Natural killer cell treated with Interleukin-12 subunit alpha and Interleukin-12 subunit beta and Interleukin-15 and Interleukin-18, amount 100 ng/mL, for 72 hours (primary cell): ENCODE measurements at places on chromosomes 6 and 20. TPM values are rescaled to one million over a fixed set of nuclear protein-coding genes. Genes with fewer than 3 reads are reported as not detected.

TNNC2 gene
- total RNA-seq: not detected

- H3K27ac ChIP-seq: no peak overlapping the region
- DNase-seq: no peak
- H3K4me3 ChIP-seq: no peak overlapping the region
- H3K36me3 ChIP-seq: no peaks in the 10 kb centered on the region
These were observed 139.9 kb downstream of the CDH4 start for GRCh38 chr20:61391812-61392520.

DNA sequence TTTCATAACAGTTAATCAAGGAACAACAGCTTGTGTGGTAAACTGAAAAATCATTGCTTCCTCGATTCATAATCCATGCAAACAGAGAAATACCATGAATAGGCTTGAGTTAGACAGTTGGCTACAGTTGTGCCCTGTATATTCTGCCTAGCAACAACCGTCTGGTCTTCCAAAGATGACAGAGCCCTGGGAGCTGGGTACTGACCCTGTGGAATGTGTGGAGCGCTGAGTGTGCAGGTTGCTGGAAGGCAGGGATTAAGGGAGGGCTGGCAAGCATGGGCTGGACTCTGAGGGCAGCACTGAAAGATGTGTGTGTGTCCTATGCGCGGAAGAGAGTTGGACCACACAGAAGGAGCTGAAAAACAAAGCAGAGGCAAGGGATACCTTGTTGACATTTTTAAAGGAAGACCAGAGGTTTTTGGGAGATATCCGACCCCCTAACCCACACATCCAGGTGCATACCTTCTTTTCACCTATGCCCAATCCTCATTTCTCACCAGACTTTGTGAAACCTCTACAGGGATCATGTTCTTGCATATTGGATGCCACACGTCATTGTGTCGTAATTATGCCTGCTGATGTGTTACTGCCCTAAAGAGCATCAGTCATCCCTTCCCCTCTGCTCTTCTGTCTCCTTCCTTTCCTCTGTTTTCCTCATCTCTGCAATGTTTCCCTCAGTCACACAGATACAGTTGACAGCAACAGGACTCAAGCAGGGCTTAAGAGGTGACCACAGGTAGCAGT lies 58.2 kb upstream of the VGLL2 start:
- no peak overlapping the region for H3K27ac ChIP-seq
- no peak overlapping the region for H3K4me3 ChIP-seq
- no peak for DNase-seq
- H3K27me3 ChIP-seq: no peaks in the 10 kb centered on the region

GRCh38 chr20:10634683-10635411 lies 39.0 kb downstream of the JAG1 start:
- DNase-seq: no peak
- H3K36me3 ChIP-seq: no peaks in the 10 kb centered on the region
- no peak overlapping the region for H3K27ac ChIP-seq
- no peaks in the 10 kb centered on the region for H3K27me3 ChIP-seq
- no peak overlapping the region for H3K4me3 ChIP-seq

GRCh38 chr6:4924661-4925271 lies 79.1 kb downstream of the RPP40 start:
- H3K27me3 ChIP-seq: no peaks in the 10 kb centered on the region
- DNase-seq: no peak
- no peaks in the 10 kb centered on the region for H3K36me3 ChIP-seq
- H3K4me3 ChIP-seq: no peak overlapping the region
- H3K27ac ChIP-seq: no peak overlapping the region
- H3K4me1 ChIP-seq: peaks cover 40% of the 10 kb centered on the region
